ENCODE measurements at places on chromosomes 6 and 20. TPM values are rescaled to one million over a fixed set of nuclear protein-coding genes. Genes with fewer than 3 reads are reported as not detected.

- no peak for DNase-seq
Measured at GRCh38 chr6:27066381-27066780, 181.1 kb upstream of the PRSS16 start.

Gene SEL1L2
- not detected for total RNA-seq

GRCh38 chr20:47314647-47315338 lies 41.7 kb downstream of the ZMYND8 start:
- no peak for DNase-seq

GRCh38 chr6:121881974-121882667 lies 446.7 kb downstream of the GJA1 start:
- no peak for DNase-seq

DNA sequence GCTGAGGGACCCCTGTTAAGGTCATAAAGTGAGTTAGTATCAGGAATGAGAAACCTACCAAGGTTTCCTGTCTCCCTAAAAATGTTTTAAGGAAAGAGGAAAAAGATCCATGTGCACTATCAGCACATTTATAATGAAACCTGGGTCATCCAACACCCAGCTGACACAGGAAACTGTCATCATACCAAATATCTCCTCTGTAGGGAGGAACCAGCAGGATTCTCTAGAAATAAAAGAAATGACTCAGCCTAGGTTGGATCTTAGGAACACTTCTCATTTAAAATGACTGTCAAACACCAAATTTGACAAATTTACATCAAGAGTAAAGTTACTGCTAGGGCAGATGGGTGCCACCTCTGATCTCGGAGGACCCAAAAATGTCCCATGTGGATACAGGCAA lies 21.7 kb downstream of the GFOD1 start:
- DNase-seq: no peak

GRCh38 chr6:72579865-72580264 lies 42.0 kb upstream of the KCNQ5 start:
- DNase-seq: no peak

DNA sequence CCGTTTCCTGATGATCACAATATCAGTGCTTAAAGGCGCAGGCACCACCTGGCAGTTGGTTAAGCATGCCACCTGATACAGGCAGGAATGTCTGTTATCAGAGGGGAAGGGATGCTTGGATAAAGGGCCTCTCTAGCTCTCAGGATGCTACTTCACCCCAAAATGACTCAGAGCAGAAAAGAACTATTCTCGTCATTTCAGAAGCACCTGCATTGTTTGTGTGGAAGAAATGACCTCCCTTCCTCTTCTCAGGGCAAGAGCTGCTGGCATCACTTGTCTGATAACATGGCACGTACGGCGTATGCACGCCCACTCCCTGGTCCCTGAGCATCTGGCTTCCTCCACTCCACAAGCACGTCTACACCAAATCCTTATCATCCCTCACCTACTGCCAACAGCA lies 47.3 kb downstream of the ATP9A start:
- DNase-seq: peak; percentile 65

Gene APOBEC2
- total RNA-seq: not detected

Gene SLC12A5
- total RNA-seq: 0.43 TPM

GRCh38 chr6:104126315-104127005 lies 733.3 kb downstream of the HACE1 start:
- DNase-seq: no peak

GRCh38 chr6:168538892-168539811 lies 98.2 kb downstream of the SMOC2 start:
- DNase-seq: no peak

Data from G401 (cell line).